H54 (cell line): ENCODE measurements at places on chromosomes 5 and 9.

GRCh38 chr9:117821954-117822353 is 117.8 kb downstream of the TLR4 start:
- DNase-seq: no peak

GRCh38 chr9:133786371-133786753 is 48.2 kb upstream of the SARDH start:
- no peak for DNase-seq

DNA sequence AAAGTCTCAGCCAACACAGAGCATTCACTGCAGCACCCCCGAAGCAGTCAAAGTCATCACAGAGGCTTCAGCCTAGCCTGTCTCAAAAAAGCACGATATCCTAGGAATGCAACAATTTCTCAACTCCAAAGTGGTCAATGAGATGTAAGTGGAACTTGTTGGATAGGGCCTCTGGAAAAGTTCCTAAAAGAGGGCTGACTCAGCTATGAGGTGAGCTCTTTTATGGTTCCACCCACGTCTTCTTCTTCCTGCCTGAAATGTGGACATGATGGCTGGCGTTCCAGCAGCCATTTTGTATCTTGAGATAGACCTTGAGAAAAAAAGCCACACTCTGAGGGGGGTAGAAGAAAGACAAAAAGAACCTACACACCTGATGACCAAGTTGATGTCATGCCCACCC is 32.5 kb upstream of the TRIO start:
- peak; percentile 36 for DNase-seq

DNA sequence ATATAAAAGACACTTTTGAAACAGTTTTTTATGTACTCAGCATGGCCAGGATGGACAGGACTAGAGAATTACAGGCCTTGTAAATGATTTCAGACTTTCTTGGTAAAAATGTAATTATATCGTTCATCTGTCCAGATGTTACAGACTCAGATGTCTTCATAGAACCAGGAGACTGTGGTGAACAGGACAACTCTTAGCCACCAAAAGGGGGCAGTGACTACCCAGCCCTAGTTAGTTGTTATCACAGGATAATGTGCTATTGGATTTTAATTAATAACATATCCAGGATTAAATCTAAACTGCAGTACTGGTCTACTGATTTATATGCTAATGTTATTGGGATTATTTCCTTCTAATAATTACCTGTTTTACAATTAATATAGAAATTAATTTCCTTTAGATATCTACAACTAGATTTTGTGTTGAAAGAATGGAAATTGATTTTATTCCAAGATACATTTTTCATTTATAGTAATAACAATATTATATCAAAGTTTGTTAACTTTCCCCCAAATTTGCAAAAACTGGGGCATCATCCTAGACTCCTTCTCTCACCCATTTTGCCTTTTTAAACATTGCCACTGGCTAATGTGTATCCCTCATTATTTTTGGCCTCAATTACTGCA is 99.4 kb downstream of the MTREX start:
- DNase-seq: no peak

DNA sequence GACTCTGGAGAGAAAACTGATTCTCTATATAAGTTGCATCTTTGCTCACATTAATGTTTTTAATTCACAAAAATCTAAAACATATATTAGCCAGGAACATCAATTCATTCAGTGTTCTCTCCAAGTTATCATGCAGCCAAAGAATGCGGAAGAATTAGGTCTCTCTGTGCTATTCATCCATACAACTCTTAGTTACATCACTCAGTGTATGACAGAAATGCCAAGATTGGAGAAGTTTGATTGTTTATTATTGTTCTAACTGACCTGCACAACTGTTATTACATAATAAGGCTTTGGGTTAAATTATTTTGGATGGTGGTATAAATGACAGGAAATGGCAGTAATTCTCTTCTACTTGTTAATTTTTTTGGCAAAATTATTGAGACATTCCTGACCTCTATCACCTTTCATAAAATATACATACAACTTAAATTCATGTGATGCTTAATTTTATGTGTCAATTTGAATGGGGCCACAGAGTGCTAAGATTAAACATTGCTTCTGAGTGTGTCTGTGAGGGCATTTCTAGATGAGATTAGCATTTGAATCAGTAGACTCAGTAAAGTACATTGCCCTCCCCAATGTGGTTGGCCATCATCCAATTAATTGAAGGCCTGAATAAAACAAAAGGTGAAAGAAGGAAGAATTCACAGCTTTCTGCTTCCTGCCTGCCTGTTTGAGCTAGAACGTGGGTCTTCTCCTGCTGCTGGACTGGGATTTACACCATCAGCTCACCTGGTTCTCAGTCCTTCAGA is 70.2 kb downstream of the NR2F1-AS1 start:
- DNase-seq: no peak
